NCI-H187 (cell line): ENCODE measurements at places on chromosomes 5 and 9.

DNA sequence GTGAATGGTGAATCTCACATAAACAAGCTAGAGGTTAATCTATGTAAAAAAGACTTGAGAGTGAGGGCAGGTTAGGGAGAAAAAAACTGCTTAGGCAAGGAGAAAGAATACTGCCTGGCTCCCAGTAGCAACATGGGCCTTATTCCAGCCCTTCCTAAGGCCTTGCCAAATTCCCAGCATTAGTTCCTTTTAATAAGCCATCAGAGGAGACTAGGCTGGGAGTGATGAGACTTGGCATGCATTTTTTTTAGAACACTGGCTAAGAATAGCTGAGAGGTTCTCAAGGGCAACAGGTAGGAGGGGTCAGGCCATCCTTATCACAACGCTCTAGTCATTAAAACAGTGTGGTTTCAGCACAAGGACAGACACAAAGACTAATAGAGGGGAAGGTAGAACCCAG lies 20.9 kb upstream of the ZBTB43 start:
- no peak for DNase-seq

GRCh38 chr9:78557540-78557939 lies 260.6 kb downstream of the PSAT1 start:
- no peak for DNase-seq

- DNase-seq = no peak
Observed at GRCh38 chr5:25190521-25191000, 545.8 kb upstream of the CDH10 start.

DNA sequence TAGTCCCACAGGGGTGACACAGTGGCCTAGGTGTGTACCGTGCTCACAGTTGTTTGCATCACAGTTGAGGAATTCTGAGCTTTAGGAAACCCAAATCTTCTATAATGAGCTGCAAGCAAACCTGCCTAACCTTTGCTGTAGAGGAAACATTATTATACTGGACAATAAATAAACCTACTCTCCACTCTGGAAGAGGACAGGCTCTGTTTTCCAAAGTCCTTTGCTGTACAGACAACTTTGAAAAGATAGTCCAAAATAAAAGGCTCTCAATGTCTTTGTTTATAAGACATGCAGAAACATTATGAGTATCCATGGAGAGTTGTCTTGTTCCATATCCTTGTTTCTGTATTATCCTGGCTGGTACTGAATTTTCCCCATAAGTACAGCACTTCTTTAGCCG lies 29.4 kb downstream of the ZNF131 start:
- DNase-seq = no peak

DNA sequence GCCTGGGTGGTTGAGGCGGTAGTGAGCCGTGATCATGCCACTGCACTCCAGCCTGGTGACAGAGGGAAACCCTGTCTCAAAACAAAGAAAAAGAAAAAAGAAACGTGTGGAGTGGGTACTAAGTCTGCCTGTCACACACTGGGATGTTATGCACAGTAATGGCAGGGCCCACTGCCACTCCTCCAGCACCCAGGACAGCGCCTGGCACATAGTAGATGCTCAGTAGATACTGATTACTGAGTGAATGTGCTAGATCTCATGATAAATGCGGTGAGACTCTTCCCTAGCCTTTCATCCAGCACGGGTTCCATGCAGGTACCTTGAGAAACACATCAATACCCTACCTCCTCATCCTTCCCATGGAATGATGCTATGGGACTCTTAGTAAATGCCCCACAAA lies 87.4 kb upstream of the HSPA9 start:
- no peak for DNase-seq

- DNase-seq = no peak
Observed at GRCh38 chr5:147904110-147904509, 2.2 kb downstream of the C5orf46 start.

DNA sequence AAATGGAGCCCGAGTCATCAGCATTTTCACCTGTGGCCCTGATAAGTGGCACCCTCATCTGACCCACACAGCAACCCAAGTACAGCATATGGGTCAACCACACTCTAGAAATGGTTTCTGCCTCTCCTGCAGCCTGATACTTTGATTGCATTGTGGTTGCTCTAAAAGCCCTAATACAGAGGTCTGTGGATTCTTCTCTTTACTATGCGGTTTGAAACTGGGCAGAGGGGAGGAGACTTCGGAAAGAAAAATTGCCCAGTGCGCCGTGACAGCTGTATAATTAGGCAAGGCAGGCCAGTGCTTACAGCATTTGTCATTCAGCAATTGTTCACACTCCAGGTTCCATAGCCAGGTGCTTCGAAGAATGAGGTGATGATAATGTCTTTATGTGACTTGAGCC lies 361.0 kb downstream of the NFIB start:
- DNase-seq = peak; percentile 55

GRCh38 chr5:156693113-156693512 lies 157.0 kb upstream of the PPP1R2B start:
- DNase-seq = no peak

DNA sequence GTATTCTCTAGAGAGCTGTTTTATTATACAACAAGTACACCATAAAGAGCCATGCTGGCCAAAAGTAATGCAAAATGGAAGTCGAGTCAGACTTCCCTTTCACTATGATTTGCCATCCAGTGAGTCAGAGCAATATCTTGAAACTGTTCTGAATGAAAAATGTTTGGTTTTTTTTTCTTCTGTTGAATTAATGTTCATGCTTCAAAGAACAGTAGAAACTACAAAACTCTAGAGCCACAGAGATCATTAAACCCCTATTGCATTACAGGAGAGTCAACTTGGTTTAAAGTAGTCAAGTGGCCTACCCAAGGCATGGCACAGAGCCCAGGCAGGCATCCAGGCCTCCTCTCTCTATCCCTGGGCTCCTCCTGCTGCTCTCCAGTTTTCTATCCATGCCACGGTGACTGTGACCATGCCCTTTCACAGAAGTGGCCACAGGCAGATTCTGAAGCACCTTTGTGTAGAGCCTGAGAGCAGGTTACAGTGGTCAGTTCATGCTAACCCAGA lies 358.9 kb downstream of the DEPDC1B start:
- DNase-seq = no peak

- no peak for DNase-seq
Observed at GRCh38 chr5:115298811-115299210, 2.4 kb upstream of the CCDC112 start.

DNA sequence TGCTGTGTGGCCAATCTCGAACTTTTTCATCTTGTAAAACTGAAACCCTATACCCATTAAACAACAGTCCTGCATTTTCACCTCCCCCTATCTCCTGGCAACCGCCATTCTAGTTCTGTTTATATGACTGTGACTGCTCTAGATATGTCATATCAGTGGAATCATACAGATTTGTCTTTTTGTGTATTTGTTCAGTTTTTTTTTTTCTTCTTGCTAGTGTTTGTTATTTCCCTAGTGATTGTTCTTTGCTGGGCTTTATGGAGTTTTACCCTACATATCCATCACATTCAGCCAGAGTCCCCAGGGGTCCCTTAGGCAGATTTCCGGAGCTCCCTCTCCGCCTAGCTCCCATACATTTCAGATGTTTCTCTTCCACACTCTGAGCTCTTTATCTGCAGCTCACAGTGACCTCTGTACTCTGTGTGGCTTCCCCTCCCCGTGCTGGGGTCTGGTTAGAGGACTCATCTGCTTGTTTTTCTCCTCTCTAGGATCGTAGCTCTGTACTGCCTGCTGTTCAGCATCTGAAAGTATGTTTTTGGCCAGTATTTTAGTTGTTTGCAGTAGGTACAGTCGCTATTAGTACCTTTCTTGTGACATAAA lies 25.1 kb upstream of the CARTPT start:
- DNase-seq = no peak

DNA sequence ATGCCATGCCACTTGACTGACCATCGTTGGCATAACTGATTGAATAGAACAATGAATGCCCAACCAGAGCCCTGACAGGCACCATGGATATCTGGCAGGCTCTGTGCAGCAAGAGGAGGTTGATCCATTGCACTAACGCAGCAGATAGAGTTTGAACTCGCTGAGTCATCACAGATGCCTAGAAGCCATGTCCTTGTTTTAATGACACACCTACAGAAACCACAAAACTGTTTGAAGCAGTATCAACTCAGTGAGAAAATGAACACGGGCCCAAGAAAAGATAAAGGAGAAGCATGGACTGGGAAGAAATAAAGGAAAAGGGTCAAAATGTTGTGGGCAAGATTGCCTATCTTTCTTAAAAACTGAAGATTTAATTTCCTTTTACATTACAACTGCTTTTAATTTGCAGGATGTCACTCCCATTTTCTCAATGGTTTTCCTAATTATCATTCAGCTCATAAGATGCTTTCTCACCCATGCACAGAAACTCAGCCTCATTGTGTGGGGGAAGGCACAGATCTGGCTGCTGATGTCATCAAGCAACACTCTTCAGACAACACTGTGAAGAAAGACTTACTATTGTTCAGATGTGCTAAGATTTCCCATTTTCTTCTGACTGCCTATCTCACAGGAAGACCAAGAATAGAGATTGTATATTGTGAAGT lies 129.0 kb downstream of the PIK3R1 start:
- peak; percentile 57 for DNase-seq

DNA sequence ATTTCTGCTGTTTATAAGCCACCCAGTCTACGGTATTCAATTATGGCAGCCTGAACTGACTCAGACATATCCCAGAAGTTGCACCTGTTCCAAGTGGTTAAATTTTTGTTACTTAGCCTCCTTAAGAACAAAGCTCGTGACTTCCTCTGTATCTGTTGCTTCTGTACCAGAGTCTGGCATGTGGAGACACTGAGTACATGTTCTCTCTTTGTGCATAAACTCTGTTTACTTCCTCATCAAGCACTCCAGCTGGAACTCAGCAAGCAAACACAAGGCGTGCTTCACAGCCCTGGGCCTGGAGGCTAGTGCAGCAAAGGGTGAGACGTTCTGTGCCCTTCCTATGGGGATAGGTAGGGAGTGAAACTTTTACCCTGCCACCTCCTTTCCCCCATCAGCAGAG lies 19.0 kb downstream of the C9orf152 start:
- no peak for DNase-seq

DNA sequence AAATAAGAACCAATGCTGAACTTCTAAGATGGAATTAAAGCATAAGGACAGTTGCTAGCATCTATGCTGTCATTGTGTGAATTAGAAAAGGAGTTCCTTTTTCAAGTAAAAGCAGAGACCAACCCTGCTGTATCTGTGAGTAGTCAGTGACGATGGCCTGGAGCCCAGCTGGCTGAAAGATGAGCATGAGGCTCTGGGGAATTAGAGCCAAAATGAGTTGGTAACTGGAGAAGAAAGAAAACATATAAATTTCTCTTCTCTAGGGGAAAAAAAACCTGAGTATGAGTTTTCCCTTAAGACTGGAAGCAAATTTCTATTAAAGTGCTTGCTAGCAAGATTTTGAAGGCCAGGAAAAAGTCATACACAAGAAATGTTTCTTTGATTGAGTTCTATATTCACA lies 1.6 kb upstream of the SPZ1 start:
- no peak for DNase-seq

DNA sequence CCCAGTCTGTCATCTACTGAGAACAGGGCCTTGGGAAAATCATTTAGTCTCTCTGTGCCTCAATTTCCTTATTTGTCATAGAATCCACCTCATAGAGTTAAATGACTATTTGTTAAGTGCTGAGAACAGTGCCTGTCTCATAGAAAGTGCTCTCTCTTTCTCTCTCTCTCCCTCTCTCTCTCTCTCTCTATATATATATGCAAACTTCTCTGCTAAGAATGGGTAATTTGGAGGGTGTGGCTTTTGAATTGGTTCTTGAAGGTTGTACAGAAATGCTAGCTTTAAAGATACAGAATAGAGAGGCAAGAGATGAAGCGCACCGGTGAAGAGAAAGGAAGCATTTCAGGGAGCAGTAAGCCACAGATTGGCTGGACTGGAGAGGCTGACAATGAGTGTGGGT lies 197.4 kb downstream of the FBN2 start:
- no peak for DNase-seq

DNA sequence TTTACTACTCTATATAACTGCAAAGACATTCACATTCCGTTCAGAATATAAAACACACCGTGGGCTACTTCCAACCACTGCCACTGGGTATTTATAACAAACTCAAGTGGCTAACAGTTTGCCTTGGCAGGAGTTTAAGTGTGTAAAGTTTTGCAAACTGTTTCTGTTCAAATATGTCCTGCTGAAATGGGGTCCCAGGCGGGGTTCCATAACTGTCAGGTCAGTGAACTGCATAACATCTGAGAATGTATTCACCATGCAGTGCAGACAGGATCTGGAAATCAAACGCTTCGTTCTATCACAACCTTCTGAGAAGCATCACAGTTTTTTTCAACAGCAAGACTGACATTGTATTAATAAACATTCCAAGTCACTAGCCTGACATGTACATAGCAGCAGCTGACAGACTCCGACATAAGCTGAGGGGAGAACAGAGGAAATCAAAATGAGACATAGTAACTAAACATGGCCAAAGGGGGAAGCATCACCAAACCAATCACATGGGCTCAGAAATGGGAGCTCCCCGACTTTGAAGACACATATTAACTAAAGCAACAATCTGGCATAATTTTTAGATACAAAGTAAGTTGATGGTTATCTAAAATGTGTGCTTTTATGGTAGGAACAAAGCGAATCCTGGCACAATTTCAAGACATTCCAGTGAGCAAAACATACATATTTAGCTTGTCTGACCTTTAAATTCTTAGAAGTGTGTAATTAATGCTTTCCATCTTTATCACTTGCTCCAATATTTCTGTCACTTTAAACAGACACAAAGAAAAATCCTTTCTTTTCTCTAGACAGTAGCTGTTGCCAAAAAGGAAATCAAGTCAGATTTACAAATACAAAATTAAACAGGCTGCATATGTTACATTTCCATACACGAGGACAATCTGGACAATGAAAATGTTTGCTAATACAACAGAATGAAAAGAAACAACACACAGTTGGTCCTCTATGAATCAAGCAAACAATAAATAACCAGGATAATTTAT lies 156.8 kb downstream of the MAPKAP1 start:
- no peak for DNase-seq

DNA sequence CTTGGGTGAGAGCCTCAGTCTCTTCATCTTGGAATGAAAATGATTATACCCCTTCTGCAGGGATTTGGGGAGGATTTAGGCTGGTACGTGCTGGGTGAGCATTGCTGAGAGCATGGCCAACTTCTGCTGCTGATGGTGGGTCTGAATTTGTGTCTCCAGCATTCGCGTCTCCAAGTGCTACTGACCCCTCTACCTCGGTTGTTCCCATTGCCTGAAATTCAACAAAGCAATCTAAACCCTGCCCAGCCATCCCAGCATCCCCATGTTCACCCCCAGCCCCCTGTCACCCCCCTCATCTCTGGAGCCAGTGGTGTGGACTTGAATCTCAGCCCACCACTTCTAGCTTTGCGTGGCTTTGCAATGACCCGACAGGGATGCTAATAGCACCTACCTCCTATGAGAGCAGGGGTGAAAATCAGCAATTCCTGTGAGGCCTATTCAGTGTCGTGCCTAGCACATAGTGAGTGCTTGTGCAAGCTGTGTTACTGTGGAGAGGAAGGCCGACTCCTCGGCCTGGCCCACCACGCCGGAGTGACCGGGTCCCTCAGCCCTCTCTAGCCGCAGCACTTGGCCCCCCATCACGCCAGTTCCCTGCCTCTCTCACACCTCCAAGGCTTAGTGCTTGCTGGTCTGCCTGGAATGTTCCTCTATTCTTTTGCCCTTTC lies 43.4 kb upstream of the SH3PXD2B start:
- no peak for DNase-seq
